GM23338 (cell line): ENCODE measurements at places on chromosomes 3 and 15. TPM values are rescaled to one million over a fixed set of nuclear protein-coding genes. Genes with fewer than 3 reads are reported as not detected.

- no peak for DNase-seq
These were observed 111.5 kb upstream of the SLCO3A1 start for GRCh38 chr15:91741986-91742385.

DNA sequence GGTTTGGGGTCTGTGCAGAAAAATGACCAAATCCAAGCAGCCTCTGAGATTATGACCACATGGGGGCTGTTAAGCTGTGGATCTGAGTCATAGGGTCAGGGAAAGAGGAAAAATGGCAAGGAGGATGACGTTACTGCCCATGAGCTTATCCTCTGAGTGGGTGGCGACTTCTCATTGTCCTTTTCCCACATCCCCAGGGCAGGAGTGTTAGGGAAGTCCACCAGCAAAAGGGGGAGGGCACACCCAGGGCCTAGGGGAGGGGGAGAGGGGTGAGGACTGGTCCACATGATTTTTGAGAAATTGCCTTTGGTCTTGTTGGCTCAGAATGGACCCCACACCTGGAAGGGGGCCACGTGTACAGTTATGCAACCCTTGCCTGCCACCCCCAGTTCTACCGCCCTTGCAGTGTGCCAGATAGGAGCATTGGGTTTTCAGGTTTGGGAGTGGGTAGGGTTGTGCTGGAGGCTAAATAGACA, 2.6 kb downstream of the CD276 start:
- DNase-seq, result no peak

- DNase-seq, result no peak
These were observed 166.2 kb downstream of the GAP43 start for GRCh38 chr3:115789481-115789880.

DNA sequence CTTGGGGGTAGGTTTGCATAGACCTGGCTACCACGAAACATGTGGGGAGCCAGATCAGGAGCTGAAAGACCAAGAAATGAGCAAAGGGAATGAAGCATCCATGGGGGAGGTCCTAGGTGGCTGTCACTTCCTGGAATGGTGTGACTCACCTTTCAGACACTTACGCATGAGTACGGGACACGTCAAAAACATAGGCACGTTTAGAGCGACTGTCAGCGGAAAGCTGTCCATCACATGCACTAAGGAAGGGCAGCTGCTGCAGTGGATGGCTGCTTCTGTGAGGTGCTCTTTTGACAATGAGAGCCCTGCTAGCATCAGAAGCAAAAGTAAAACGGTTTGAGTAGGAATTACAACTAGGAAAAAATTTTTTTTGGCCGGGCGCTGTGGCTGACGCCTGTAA, 244.6 kb upstream of the CCDC54 start:
- no peak for DNase-seq

- DNase-seq, result no peak
These were observed 43.3 kb upstream of the CMC1 start for GRCh38 chr3:28198161-28198560.

DNA sequence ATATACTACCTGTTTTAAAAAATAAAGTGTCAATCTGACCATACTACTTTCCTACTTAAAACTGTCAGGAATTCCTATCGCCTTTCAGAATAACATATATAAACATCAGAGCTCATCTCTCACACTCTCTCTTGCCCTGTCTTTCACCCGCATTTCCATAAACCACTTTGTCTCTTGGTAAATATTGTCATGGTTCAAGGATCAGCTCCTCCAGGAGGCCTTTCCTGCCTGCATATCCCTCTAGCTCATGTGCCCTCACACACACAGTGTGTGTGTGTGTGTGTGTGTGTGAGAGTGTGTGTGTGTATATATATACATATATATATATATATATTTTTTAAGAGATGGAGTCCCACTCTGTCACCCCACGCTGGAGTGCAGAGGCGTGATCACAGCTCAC, 6.7 kb downstream of the SUMF1 start:
- DNase-seq, result no peak

GRCh38 chr3:65674226-65674625, 364.5 kb downstream of the MAGI1 start:
- DNase-seq, result no peak

GRCh38 chr3:10975695-10976234, 16.8 kb upstream of the SLC6A1 start:
- no peak for DNase-seq

DNA sequence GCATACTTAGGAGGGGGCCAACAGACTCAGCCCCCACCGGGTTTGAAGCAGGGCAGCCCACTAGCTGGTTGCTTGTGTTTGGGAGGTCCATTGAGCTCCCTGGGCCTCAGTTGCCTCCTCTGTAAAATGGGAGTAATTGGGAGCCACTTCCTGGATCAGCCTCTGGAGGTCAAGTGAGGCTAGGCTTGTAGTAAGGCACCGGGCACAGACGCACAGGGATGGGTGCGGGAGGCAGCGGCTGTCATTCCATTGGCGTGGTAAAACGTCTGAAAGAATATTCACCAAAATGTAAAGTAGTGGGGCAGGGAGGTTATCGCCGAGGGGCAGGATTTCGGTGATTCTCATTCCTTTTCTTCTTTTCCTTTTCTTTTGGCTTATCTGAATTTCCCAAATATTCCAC, 64.6 kb downstream of the TLE3 start:
- DNase-seq, result no peak

- no peak for DNase-seq
These were observed 117.2 kb downstream of the ADCY5 start for GRCh38 chr3:123331651-123332050.

GRCh38 chr3:117118604-117119003, 409.0 kb downstream of the TUSC7 start:
- DNase-seq, result no peak

DNA sequence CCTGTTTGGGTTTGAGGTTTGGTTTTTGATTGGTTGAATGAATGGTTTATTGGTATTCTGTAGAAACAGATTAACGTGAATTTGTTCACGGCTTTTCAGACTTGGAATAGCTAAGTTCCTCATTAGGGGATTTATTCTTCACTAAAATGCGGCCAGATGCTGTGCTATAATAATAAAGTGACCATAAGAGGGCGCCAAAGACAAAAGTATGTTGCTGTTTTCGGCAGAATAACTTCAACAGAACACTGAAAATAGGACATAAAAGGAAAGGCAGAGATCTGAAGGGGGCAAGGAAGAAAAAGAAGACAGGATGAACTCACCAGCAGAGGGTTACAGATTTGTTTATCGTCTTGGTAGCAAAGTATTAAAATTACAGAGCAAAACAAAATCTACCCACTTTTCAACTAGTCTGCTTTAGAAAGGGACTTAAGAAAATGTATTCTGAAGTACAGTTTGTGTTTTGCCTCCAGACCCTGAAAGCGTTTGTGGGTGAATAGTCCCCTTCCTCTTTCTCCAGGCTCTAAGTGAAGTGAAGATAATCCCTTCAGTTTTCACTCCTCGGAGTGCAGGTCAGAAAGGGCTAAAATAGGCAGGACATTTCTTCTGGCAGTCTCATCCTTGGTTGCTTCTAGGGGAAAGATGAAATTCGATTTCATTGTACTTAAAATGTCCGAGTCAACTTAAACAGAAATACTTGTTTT, 147.6 kb downstream of the IL20RB start:
- peak; percentile 93 for DNase-seq

DNA sequence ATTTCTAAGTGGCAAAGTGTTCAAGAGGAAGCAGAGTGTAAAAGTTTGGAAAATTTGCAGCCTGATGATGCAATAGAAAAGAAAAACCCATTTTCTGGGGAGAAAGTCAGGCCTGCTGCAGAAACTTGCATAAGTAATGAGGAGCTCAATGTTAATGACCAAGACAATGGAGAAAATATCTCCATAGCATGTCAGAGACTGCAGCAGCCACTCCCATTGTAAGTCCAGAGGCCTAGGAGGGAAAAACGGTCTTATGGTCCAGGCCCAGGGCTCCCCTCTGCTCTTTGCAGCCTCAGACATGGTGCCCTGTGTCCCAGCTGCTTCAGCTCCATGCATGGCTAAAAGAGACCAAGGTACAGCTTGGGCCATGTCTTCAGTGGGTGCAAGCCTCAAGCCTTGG, 96.6 kb upstream of the GMNC start:
- DNase-seq, result no peak

DNA sequence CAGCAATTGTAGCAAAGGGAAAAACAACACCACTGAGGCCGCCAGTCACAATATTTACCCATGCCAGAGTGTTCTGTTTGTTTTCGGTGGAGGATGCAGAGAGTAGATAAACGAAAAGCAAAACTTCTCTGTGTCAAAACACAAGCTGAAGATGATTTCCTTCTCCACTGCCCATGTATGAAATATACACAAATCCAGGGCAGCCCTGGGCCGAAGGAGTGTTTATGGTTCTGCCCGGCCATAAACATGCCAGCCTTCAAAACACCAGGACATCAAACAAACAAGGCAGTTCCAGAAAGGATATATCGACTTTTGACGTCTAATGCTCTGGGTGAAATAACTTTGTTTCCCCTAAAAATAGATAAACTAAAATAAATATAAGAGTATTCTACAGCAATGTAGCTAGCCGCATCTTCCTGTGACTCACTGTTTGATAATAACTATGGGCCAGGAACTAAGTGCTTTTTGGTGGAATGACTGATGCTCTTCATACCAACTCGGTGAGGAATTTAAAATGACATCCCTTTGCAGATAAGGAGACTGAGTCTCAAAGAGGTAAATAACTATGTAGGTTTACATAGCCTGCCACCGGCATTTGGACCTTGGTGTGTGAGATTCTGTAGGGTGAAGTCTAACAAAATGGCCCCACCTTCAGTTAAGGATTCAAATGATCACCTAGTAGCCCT, 82.8 kb downstream of the MAGI1 start:
- DNase-seq, result no peak

- DNase-seq, result no peak
These were observed 360.4 kb upstream of the ADAMTS9 start for GRCh38 chr3:65048151-65048550.

GRCh38 chr3:70980646-70981170, 602.8 kb downstream of the FOXP1 start:
- no peak for DNase-seq

DNA sequence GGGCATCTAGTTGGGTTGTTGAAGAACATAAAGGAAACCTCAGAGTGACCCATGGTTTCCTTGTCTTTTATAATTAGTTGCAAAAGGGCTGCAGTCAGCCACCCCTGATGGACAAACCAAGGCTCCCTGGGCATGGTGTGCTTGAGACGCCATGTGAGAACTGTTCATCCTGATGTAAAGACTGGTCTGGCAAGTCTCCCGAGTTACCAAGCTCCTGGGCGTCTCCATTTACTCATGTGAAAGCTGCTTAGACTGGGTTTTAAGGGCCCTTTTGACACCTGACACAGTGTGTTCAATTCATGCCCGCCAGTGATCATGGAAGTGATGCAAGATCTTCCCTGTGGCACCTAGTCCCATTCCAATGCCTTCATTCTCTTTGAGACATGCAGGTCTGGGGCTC, 49.4 kb downstream of the GRK7 start:
- DNase-seq, result peak; percentile 40

DNA sequence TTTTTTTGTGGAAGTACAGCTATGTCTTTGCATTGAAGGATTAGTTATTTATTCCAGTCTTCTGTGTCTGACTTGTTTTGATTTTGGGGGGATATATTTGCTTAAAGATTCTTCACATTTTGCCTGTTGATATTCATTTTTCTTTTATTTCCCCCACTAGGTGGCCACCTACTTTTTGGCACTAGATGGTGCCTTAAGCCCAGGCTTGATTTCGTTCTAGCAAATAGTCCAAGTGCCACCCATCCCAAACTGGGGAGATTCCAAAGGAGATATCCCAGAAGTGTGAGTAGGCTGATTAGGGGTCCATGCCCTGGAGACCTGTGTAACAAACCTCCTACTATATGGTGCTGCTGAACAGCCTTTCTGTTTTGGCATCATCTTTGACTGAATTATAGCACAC, 80.0 kb upstream of the SPATA16 start:
- DNase-seq, result peak; percentile 65

GRCh38 chr3:169512991-169513390, 150.5 kb downstream of the MECOM start:
- no peak for DNase-seq

GRCh38 chr3:40191850-40192448, 117.6 kb upstream of the EIF1B start:
- DNase-seq, result peak; percentile 68

- DNase-seq, result no peak
These were observed 106.1 kb upstream of the FRMD4B start for GRCh38 chr3:69491975-69492374.

- no peak for DNase-seq
These were observed 53.1 kb upstream of the PRR23E start for GRCh38 chr3:127139601-127140500.

GRCh38 chr3:78507196-78507984, 1260.4 kb downstream of the ROBO1 start:
- no peak for DNase-seq

DNA sequence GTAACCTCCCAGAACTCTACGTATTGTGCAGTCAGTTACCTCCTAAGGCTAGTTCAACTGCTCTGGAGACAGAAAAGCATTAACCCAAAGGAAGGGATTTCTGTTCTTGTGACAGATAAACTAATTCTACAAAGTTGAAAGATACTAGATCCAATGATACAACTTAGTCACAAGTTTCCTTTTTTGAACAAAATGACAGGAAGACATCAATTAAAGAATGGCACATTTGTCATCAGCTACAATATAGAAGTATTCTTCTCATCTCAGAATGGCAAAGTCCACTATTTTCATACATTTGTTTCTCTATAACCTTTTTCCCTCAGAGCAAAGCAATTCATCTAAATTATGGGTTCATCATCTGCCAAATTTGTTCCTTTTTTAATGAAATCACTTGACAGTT, 43.7 kb downstream of the ISL2 start:
- DNase-seq, result no peak

GRCh38 chr3:181881749-181882148, 170.0 kb downstream of the SOX2 start:
- no peak for DNase-seq

DNA sequence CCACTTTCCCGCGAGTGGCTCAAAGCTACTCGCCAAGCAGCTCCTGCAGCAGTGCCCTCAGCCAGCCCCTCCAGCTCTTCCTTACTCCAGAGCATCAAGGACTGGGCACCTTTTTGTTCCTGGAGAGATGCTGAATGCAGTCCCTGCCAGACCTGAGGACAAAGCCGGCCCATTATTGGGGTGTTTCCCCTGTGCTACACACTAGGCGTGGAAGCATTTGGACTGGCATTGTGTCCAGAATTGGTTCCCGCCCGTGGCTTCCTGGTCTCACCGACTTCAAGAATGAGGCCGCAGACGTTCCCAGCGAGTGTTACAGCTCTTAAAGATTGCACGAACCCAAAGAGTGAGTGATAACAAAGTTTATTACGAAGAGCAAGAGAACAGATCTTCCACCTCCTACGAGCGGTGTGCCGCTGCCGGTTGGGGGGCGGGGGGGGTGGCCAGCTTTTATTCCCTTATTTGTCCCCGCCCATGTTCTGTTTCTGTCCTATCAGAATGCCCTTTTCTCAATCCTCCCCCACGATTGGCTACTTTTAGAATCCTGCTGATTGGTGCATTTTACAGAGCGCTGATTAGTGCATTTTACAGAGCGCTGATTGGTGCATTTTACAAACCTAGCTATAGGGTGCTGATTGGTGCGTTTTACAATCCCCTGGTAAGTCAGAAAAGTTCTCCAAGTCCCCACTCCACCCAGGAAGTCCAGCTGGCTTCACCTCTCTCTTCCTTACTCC, 62.4 kb downstream of the NSMCE3 start:
- no peak for DNase-seq

Gene LRRN1
- total RNA-seq, result 157 and 172 TPM in 2 replicates

Gene UBA5
- total RNA-seq, result 51.5 and 52.2 TPM in 2 replicates

Gene CLDN11
- 8.1 and 8.3 TPM in 2 replicates for total RNA-seq

Gene TMCO5A
- total RNA-seq, result not detected in 2 replicates

Gene P3H2
- 20.5 and 24.2 TPM in 2 replicates for total RNA-seq

Gene CPNE9
- 7.8 and 8.8 TPM in 2 replicates for total RNA-seq

Gene HCLS1
- total RNA-seq, result 0.66 and 0.93 TPM in 2 replicates

Gene SLC2A2
- total RNA-seq, result not detected in 2 replicates

Gene ALPK3
- total RNA-seq, result 29.7 and 45.7 TPM in 2 replicates

Gene CCR3
- total RNA-seq, result not detected in 2 replicates
